ENCODE measurements at places on chromosomes 2 and 18.

DNA sequence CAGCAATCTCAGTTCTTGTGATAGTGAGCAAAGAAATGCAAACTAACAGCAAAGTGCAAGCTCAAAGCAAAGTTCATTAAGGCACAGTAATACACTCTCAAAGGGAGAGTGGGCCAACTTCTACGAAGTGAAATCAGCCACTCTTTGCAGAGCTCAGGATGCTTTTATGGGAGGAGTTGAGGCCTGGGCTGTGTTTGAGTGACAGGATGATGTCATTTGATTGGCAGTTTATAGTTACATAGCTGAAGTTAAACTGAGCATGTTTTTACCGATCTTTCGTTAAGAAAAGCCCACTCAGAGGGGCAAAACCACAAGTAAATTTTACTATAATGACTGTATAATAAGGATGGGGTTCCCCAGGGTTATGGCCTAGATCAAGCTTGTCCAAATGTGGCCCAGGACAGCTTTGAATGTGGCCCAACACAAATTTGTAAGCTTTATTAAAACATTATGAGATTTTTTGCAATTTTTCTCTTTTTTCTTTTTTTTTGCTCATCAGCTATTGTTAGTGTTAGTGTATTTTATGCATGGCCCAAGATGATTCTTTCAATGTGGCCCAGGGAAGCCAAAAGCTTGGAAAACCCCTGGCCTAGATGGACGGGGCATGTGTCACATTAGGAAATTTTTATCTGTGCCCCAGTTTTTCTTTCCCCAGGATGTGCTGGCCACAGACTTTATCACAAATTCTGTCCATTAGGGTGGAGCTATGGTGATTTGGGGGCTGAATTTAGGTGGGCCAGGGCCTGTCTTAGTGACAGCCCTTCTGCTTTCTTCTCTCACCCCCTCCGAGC, 8.3 kb upstream of the DNAH7 start:
- no peak for DNase-seq

- DNase-seq, result no peak
Measured at GRCh38 chr2:240429341-240429871, 6.1 kb upstream of the GPC1 start.

DNA sequence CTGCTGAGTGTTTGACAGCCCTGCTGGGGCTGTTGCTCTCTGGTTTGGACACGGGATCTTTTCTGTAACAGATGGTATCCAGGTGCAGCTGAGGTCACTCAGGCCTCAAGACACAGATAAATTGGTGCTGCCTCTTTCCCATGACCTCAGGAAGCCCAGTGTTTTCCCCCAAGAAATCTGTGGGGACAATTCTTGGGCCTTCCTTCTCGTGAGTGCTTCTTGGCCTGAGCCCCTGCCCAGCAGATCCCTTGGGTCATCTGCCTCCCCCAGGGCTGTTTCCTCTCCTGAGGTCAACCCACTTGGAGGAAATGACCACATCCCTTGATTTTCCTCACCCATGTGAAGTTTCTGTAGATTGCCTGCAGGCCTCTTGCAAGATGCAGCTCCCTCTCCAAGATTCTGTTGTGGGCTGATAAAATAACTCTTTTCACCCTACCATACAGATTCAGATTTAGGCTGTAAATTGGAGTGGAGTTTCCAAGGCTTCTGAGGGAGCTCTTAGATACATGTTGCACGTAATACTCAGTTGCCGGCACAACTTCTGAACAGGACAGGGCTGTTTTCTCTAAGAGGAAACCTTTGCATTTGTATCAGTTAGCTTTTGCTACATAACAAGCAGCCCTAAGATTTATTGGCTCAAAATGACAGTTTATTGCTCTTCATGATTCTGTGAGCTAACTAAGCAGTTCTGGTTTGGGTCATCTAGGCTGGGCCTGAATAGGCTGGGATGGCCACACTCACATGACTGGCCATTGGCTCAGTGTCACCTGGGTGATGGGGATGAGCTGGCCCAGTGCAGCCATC, 13.1 kb downstream of the ZAP70 start:
- DNase-seq, result no peak

DNA sequence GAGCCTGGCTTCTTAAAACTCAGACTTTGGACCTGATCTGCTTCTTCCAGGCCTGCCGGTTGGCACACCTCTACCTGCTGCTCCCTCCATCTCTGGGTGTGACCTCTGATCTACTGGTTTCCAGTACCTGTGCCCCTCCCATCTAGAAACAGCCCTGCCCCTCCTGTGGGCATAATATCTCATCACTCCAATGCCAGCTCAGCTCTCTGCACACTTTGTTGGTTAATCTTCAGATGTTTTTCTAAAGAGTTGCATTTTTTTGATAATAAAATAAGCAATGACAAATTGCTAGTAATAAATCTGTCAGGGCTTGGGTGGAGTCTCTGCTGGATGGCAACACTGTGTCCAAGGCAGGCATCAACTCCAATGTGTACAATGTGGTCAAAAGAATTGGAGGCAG, 89.6 kb upstream of the PPP1CB start:
- DNase-seq, result no peak

- no peak for DNase-seq
Measured at GRCh38 chr2:98498703-98499440, 54.2 kb downstream of the INPP4A start.

GRCh38 chr2:99198103-99198841, 17.3 kb downstream of the MRPL30 start:
- DNase-seq, result no peak

DNA sequence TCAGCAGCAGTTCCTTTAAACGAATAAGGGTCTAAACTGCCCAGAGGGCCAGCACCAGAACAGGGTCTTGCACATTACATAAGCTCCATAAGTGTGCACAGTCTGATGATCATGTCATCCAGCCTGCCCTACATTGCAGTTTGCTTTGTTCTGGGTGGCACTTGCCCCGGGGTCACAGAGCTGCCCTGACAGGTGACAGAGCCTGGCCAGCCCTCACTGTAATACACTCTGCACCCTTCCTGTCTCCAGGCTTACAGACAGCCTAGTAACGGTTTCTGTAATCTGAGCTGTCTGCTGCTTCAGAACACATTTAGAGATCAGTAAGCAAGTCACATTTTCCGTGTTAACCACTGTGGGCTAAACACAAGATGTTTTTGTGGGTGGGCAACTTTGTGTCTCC, 213.3 kb downstream of the FAM210A start:
- DNase-seq, result no peak

GRCh38 chr2:80643598-80643997, 339.0 kb upstream of the LRRTM1 start:
- no peak for DNase-seq

- no peak for DNase-seq
Measured at GRCh38 chr2:196101325-196101991, 32.8 kb upstream of the DNAH7 start.

DNA sequence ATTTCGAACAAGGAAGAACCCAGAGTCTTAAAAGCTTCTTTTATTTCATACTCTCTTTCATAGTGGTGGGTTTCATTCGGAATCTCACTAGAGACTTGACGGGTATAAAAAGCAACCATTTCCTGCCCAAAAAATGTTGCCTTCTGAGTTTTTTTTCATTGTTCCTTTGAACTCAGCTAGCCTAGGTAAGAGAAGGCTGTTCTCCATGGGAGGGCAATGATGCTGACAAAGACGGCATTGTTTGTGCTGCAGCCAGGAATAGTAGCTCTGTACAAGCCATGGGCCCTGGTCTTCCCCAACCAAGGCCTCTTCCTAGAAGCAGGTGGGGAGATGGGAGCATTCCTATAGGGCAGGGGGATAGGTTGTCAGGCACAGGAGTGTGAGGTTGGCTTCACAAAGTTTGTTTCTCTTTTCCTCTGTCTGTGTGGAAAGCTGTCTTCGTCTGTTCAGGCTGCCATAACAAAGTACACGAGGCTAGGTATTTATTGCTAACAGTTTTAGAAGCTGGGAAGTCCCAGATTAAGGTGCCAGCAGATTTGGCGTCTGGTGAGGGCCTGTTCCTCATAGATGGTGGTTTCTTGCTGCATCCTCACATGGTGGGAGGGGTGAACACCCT, 405.1 kb downstream of the NBAS start:
- DNase-seq, result no peak

DNA sequence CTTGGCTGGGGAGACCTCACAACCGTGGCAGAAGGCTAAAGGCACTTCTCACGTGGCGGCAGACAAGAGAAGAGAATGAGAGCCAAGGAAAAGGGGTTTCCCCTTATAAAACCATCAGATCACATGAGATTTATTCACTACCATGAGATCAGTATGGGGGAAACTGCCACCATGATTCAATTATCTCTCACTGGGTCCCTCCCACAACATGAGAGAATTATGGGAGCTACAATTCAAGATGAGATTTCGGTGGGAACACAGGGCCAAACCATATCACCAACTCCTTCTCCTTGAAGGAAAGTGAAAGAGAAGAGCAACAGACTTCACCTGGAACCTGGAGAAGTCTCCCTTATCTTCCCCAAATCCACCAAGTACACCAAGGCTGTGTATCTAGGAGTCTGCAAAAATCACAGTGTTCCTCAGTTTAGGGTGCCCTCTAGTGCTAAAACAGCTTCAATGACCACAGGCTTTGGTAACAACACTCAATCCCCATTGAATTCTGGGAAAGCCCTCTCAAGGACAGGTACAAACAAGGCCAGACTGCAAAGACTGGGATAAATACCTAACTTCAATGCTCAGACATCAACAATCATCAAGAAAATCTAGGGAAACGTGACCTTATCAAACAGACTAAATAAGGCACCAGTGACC, 148.8 kb upstream of the SRD5A2 start:
- DNase-seq, result no peak

DNA sequence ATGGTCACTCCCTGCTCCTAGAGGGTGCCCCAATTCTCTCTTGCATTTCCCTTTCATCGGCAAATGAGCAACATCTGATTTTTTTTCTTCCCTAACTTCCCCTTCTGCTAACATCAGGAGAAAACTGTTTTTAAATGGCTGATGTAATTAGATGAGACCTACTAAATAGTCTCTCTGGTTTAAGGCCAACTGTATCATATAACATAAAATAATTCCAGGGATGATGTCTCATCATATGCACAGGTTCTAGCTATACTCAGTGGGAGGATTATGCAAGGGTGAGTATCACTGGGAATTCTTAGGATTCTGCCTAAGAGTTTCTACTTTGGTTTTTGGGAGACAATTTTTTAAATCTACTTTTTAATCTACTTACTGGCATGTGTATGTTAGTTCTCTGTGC, 193.4 kb downstream of the PARD3B start:
- no peak for DNase-seq

DNA sequence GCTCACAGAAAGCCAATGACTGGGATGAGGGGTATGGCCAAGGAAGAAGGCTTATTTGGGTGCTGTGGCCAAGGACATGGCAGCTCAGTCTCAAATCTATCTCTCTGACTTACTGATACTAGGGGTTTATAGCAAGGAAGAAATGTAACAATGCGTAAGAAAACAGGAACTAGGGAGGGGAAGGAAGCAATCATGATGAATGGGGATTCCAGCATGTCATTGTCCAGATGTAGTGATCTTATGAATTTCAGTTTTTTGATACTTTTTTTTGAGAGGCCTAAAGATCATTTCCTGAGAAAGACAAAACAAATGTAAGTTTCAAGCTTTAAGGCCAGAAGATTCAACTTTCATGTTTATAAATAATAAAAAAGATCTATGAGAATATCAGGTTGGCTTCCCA, 298.6 kb upstream of the FAM98A start:
- no peak for DNase-seq

- no peak for DNase-seq
Measured at GRCh38 chr2:86556508-86556907, 6.7 kb downstream of the CHMP3 start.

- DNase-seq, result no peak
Measured at GRCh38 chr2:1744446-1745170, at the start of gene PXDN. PXDN (minus strand) TSS chr2:1744515; CDS start chr2:1744455, 60 bp downstream.

DNA sequence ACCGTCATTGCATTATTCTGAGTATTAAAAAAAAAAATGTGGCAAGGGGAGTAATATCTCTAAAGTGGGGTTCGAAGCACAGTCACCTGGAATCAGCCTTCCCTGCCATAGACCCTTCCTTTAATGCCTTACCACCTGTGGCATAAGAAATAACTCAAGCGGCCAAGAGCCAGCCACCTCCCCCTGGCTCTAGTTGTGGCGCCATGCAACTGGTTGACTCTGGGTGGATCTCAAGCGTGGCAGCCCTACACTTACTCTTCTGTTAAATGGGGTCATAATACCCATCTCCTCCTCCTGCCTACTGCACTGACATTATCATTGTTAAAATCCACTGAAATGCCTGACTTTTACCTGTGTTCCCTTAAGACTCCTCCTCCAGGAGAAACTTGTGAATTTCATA, 175.8 kb downstream of the SMAD7 start:
- no peak for DNase-seq

Data from CD4-positive, alpha-beta T cell treated with Interleukin-17A for 1 hour (primary cell).